ENCODE measurements at places on chromosomes 4 and X. TPM values are rescaled to one million over a fixed set of nuclear protein-coding genes. Genes with fewer than 3 reads are reported as not detected.

The MAGED4 gene
- 8.1 TPM for total RNA-seq

- DNase-seq, result no peak
Measured at GRCh38 chr4:1597021-1597931, 86.8 kb downstream of the FAM53A start.

- no peak for DNase-seq
Measured at GRCh38 chr4:21858971-21859370, 89.6 kb downstream of the KCNIP4 start.

GRCh38 chrX:8675006-8675630 is 56.8 kb downstream of the ANOS1 start:
- no peak for DNase-seq

DNA sequence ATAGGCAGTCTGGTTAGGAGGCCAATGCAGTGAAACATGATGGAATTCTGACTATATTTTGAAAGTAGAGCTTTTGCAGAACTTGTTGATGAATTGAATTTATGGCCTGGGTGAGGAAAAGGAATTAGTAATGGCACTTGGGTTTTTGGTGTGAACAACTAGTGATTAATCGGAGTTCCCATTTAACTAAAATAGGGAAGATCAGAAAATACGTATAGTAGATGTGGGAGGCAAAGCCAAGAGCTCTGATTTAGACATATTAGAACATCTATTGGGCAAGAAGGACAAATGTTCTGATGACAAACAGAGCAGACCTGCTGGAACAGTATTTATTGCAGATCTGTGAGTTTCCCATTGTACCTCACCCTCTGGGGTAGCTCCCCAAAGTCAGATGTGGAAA is 12.3 kb upstream of the NDP start:
- DNase-seq, result no peak

GRCh38 chrX:7269991-7270390 is 122.0 kb upstream of the PUDP start:
- no peak for DNase-seq
